ENCODE measurements at places on chromosomes 5 and 9.

- no peak for DNase-seq
These were observed at the start of gene DAPK1 for GRCh38 chr9:87497604-87498045. TSS of gene DAPK1 (plus strand) at chr9:87497867. CDS start at chr9:87499078, 1,211 bp downstream.

- DNase-seq: no peak
These were observed 439 bp downstream of the SSBP2 start for GRCh38 chr5:81750308-81751008.

GRCh38 chr9:73239570-73240265 is 88.1 kb downstream of the ANXA1 start:
- DNase-seq: no peak

- DNase-seq: no peak
These were observed 6.0 kb downstream of the CFAP90 start for GRCh38 chr5:7844901-7845300.

DNA sequence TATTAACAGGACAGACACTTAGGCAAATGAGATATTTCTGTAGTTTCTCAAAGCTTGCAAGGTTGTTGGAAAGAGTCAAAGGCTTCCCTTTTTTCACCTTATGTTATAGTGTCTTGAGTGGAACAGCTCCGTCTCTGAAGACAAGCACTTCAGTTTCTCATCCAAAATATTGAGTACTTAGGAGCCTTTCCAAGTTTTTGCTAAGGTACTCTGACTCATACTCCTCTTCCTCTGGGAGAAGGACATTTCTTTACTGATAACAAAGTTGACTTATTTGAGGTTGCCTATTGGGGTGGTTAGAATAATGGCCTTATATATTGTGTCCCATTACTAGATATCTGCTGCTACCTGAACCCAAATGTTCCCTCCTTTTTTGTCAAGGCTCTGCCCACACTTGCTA is 869.6 kb downstream of the MAT2B start:
- no peak for DNase-seq

GRCh38 chr5:172443441-172444109 is 10.8 kb downstream of the SH3PXD2B start:
- DNase-seq: no peak

- DNase-seq: no peak
These were observed 23.7 kb downstream of the PPP3R2 start for GRCh38 chr9:101571114-101571513.

- no peak for DNase-seq
These were observed 248.3 kb downstream of the COX7C start for GRCh38 chr5:86866036-86866435.

- DNase-seq: no peak
These were observed 14.0 kb downstream of the ACTBL2 start for GRCh38 chr5:57468481-57469163.

DNA sequence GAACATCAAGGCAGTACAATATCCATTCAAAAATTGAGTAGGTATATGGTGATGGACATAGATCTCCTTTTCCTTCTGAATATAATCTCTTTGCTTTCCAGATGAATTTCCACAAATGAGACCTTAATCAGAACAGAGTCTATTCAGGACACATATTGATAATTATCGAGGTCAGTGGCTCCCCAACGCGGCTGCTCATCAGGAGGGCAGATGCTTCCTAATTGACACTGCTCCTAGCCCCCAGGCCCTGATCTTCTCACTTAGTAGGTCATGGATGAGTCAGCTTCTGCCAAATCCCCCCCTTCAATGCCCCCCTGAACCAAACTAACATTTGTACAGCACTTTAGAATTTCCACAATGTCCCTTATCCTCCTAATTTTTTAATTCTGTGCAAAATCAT is 51.6 kb downstream of the SEMA5A start:
- DNase-seq: no peak

- no peak for DNase-seq
These were observed 80.0 kb downstream of the SYK start for GRCh38 chr9:90881648-90882047.

- no peak for DNase-seq
These were observed 22.0 kb upstream of the MAPK9 start for GRCh38 chr5:180313677-180314505.

DNA sequence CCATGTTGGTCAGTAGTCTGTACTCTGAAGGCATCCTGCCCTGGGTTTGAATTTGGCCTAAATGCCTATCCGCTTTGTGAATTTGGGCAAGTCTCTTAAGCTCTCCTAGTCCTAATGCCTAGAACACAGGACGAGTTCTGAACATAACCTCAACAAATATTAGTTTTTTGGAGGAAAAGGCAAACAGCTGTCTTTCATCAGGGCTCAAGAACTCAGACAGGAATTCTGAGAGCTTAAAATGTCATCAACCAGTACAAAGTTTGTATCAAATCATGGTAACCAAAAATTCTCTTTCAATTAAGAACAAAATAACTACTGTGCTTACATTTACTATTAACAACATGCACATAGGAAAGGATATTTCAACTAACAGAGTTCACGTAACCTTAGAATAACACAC is 182.5 kb upstream of the PPP1R2B start:
- DNase-seq: no peak

DNA sequence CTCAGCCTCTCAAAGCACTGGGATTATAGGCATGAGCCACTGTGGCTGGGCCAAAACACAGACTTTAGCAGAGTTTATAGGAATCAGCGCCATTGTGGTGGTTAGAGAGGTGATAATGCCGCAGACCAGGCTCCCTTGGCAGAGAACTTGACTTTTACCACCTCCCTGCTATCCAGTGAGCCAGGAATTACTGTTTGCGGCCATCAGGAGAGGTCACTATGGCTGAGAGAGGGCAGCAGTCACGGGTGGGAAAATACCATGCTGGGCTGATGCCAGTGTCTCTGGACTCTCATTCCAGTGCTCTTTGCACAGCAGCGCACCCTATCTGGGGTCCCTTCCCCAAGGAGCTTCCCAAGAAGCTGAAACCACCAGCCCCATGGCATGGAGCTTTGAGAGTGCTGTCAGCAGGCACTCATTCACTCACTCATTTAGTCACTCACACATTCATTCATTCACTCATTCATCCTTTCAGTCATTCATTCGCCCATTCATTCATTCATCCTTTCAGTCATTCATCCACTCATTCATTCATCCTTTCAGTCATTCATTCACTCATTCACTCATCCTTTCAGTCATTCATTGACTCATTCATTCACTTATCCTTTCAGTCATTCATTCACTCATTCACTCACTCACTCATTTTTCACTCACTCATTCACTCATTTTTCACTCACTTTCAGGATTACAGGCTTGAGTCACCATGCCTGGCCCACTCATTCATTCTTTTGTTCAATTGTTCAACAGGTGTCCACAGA is 27.3 kb upstream of the RNU6ATAC start:
- no peak for DNase-seq

GRCh38 chr5:103355579-103355978 is 97.0 kb downstream of the MACIR start:
- DNase-seq: no peak

GRCh38 chr5:115179394-115180164 is 9.9 kb upstream of the TRIM36 start:
- no peak for DNase-seq

GRCh38 chr5:40446910-40447309 is 232.8 kb upstream of the PTGER4 start:
- no peak for DNase-seq
